ENCODE measurements at places on chromosomes 1 and 21.

- no peak for DNase-seq
Observed at GRCh38 chr1:246978785-246979184, 29.1 kb downstream of the ZNF695 start.

- DNase-seq = no peak
Observed at GRCh38 chr21:34805157-34805556, 136.4 kb downstream of the CLIC6 start.

DNA sequence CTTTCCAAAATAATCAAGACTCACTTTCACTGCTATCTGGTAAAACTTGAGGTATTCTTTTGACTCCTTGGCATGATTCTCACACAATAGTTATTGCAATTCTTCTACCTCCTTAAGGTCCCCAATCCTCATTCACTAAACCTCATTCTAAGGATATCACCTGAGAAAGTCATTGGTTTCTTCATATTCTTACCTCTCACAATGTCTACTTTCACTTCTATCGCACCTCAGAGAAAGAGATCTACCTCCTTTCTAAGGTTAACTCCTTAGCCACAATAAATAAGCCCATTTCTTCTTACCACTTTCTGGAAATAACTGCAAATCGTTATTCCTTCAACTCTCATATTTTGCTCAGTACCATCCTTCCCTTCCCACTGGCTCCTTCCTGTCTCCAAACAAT is 18.7 kb downstream of the HNRNPR start:
- DNase-seq = no peak

DNA sequence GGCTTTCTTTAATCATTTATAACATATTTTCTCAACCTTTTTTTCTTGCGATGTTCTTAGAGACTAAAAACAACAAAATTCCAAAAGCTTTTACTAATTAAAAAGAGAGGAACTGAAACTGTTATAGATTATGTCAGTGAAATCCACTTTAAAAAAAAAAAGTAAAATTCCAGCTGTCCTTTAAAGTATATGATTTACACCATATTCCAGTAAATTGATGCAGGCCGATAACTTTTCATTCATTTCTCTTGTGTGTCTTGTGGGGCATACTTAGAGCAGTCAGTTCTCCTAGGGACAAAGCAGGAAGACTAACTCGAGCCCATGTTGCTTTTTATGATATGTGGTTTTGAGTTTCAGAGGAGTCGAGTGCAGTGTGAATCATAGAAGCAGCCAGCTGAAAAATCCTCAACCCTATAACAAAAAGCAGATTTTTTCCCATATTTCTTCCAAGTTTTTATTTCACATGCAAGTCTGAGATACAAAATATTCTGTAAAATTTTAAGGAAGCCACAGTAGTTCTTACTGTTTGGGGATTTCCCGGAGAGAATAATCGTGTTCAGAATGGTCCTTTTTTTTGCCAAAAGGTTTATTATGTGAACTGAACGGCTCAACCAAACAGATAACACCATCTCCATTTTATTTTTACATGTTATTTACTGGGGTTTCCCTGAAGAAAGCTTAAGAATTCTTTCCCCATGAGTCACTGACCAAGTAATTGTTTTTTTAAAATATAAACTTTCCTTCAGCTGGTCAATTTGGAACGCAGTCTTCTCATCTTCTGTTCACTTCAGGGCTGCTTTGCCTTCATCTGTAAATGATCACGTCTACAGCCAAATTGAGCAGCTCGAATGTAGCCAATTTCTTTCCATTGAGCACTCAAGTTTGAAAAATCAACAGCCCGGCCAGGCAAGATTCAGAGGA is 77.0 kb upstream of the C1orf105 start:
- no peak for DNase-seq

GRCh38 chr1:39645411-39646043 is 6.1 kb upstream of the HEYL start:
- DNase-seq = no peak

- DNase-seq = no peak
Observed at GRCh38 chr1:48943826-48944225, 167.1 kb upstream of the BEND5 start.

DNA sequence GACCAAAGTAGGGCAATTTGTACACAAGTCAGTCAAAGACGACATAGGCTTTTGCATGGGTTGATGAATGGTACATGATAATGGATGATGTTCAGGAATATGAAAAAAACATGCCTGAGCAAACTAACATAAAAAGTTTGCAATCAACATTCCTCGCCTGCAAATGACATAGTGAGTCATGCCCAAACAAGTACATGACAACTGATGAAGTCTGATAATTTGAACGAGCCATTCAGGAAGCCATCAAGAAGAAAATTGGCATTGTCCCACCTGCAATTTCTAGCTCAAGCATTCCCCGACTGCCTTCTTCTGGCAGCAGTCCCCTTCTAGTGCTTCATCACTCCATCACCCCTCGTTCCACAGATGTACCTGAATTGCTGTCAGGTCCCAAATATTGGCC is 118.4 kb upstream of the NR5A2 start:
- DNase-seq = no peak
